ENCODE measurements at places on chromosomes 12 and 14.

GRCh38 chr12:96409731-96410130, 9.5 kb upstream of the CDK17 start:
- no peak for DNase-seq

DNA sequence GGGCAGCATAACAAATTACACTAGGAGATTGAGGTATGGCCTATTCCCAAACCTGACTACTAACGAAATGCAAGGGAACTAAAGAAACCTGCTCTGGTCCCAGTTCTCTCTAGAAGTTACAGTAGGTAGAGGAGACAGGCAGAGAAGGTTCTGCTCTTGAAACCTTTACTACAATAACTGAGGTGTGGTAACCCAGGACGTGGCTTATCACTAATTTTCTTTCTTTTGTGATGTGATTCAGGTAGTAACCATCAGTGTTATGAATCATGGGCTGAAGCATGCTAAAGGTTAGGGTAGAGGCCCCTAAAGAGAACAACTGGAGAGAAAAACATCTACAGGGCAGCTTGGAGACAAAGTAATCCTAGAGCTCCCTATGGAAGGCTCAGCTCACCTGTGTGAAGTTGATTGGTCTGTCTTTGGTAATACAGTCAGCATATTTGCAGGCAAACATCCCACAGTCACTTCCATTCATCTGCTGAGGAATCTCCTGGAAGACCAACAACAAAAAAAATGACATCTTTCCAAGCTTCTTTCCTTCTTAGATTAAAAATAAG, 41.8 kb upstream of the COL2A1 start:
- no peak for DNase-seq

- no peak for DNase-seq
Observed at GRCh38 chr12:105832806-105833205, 305.9 kb downstream of the NUAK1 start.

DNA sequence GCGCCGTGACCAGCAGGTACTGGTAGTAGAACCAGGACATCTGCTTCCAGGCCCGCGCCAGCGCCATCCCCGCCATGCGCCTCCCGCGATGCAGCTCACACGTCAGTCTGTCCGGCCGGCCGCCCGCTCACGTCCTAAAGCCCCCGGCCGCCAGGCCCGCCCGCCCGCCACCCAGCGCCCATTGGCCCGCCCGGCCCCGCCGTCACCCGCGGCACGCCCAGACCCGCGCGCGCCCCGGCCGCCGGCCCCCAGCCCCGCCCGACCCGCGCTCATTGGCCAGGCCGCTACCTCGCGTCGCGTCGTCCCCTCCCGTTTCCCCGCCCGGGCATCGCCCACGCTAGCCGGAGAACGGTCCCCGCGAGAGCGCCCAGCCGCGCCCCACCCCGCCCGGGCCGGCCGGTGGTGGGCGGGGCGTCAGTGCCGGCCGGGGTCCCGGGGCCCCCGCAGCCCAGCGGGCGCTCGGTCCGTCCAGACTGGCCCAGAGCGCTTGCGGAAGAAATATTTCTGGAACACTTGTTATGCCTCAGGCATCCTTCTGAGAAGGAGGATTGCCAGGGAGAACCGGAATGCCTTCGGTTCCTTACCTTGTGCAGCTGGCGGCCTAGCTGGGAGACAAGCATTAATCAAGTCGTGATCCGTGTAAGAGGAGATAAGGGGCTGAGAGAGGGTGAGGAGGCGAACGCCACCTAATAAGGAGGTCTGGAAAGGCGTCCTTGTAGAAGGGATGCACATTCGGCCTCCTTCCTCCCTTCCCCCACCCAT, at the start of gene SPTSSA:
SPTSSA (minus strand) TSS at position 109 of the 762 bp plus-strand sequence; CDS start at position 76, 33 bp downstream.
- DNase-seq = peak; percentile 92

- DNase-seq = no peak
Observed at GRCh38 chr14:35229792-35230089, 62.4 kb upstream of the PSMA6 start.

DNA sequence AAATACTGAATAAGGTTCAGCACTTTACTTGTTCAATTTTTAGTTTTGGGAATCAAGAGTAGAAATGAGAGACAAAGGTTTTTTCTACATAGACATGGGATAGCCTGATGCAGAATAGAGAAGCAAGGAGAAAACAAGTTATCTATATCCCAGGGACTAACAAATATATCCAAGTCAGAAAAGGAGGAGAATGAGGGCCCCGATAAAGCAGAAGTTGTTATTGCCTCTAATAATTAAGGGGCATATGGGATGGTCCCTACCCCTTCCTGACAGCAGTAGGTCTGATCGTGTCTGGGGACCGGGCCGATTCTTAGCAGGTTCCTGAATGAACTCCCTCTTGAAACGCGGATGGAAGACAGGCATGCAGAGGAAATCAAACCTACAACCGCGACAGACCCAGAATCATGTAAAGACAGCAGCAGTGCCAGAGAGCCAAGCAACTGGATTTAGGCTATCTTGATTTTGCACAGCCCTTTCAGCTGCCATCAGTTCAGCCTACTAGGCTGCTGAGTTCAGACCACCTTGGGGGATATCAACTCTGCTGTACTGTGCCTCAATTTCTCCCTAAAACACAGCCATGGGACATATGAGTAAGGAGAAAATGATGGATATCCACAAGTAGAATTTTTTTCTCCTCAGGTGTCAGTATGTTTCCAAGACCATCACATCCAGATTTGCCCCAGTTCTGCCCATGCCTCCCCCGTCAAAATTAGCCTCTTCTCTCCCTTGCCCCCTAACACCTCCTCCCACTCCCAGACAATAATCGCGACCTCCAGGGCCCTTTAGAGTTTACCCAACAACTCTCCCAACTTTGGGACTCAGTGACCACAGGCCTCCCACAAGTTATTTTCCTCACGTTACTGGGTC, 706 bp downstream of the PRMT5 start:
- no peak for DNase-seq

Measured in fibroblast of skin of right quadriceps (primary cell).